ENCODE measurements at places on chromosomes 5 and 9.

- no peak for DNase-seq
These were observed 96.7 kb upstream of the MAMDC2 start for GRCh38 chr9:69946800-69947437.

- DNase-seq = no peak
These were observed 13.1 kb upstream of the SLC12A7 start for GRCh38 chr5:1125030-1125357.

GRCh38 chr5:176639981-176640380 lies 7.3 kb upstream of the TSPAN17 start:
- no peak for DNase-seq

GRCh38 chr5:17289681-17290539 lies 72.5 kb downstream of the BASP1 start:
- DNase-seq = no peak

GRCh38 chr9:16308645-16309044 lies 561.8 kb downstream of the BNC2 start:
- no peak for DNase-seq

DNA sequence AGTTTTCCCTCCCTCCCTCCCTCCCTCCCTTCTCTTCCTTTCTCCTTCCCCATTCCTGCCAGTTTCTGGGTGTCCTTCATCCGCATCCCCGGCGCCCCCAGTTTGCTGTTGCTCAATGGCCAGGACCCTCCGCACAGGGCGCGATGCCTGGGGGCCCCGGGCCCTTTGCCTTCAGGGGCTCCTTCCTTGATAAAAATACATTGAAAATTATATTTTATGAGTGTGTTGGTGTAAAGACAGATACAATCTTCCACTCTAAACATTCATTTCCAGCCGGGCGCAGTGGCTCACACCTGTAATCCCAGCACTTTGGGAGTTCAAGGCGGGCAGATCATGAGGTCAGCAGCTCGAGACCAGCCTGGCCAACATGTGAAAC lies 7.6 kb upstream of the AGPAT2 start:
- DNase-seq = no peak

- DNase-seq = no peak
These were observed 14.7 kb upstream of the NDUFS4 start for GRCh38 chr5:53545744-53546143.

DNA sequence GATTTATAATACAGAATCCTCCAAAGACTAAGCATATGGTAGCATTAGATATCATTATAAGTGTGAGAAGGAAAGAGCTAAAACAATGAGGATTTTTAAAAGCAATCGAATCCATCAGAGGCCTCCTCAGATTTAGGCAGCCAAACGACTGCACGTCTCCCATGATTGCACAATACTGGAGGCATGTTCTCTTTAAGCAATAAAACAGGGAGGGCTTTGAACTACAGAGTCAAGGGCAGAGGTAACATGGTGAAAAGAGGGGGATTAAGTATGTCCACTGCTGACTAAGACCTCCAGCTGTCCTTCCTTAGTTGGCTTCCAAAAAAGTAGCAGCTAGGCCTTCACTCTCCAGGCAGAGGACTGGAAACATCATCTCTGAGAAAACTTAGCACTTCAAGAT lies 298.7 kb upstream of the RGMB start:
- no peak for DNase-seq

DNA sequence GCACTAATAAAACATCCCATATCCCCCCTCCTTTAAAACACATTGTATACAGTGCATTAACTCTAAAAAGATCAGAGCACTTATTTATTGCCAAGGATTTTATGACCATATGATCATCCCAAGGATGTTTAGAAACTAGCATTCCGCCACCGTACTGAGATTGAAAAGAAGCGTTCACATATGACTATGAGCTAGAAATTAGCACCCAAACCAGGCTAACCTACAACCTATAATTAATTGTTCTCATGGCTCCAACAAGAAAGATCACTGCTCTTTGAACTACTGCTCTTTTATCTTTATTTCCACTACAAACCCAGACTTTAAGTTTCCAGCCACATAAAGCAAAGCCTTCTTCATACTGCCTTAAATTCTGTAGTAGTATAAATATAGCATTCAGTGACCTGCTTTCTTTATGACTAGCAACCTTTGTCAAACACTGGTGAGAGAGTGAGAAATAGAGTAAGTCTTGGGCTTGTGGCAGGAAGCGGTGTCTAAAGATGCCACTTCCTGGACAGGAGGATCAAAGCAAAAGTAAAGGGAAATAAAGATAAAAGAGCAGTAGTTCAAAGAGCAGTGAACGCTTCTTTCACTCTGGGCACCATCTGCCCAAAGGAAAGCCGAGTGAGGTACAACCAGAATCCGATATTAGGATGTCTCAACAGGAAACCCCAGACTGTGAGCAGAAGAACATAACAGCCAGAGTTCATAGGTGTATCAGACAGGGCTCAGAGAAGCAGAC lies 151.1 kb upstream of the ERCC6L2 start:
- DNase-seq = peak; percentile 81

DNA sequence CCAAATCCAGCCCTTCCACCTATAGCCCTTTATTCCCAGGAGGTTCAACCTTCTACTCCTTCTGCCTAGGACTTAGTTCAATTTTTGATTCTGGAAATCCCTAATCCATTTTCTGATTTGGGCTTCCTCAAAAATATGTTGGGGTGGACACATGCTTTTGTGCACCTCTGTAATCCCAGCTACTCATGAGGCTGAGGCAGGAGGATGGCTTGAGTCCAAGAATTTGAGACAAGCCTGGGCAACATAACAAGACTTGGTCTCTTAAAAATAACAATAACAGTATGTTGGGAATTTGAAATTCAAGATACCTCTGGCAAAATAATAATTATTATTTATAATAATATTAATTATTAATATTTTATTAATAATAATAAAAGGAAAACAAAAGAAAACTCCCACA lies 188.7 kb upstream of the TLE4 start:
- DNase-seq = no peak

- no peak for DNase-seq
These were observed 555.5 kb downstream of the CDH9 start for GRCh38 chr5:26482810-26483375.

- DNase-seq = no peak
These were observed 271.2 kb downstream of the SAXO1 start for GRCh38 chr9:18761742-18762300.

DNA sequence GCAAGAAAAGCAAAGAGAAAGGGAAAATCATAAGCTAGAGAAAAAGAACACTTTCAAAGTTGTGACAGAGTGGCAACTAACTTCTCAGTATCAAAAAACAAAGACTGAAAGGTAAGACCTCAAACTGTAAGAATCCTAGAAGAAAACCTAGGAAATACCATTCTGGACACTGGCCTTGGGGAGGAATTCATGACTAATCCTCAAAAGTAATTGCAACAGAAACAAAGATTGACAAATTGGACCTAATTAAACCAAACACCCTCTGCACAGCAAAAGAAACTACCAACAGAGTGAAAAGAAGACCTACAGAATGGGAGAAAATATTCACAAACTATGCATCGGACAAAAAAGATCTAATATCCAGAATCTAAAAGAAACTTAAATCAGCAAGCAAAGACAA lies 79.1 kb downstream of the FEM1C start:
- DNase-seq = no peak

DNA sequence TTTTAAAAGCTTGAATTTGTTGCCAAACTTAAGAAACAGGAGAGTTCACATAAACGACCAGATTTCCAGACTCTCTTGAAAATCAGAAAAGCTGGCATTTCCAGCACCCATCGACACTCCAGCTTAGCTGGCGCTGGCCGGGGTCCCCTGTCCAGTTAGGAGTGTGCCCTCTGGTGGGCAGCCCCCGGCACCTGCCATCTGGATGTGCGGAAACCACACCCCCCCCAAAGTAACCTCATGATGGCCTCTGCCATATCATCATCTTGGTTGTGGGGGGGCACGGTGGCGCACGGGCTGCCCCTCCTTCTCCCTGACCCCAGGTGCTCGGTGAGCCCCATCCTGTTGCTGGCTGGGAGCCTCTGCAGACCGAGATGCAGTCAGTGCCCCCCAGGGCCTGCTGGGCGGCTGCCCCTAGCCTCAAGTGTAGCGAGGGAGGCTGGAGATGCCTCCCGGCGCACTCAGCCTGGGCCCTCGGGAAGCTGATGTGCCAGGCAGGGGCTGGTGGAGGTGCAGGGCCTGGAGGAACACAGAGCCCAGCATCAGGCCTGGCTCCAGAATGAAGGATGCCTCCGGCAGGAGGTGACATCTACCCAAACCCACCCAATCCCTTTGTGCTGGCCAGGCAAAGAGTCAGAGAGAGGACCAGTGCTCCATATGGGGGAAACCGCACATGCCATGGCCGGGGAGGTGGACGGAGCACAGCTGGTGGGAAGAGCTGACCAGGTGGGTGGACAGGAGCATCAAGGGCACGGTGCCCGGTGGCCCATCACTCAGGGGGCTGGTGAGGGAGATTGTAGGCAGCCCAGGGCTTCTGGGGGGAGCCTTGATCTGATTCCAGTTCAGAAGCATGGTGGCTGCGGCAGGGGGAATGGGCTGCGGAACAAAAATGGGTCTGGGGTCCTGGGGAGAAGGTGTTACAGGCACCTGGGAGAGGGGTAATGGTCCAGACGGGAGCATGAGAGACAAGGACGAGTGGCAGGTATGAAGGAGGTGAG lies 70.6 kb downstream of the ADAMTS2 start:
- no peak for DNase-seq

GRCh38 chr9:130696139-130696650 lies 2.6 kb downstream of the EXOSC2 start:
- no peak for DNase-seq

- DNase-seq = no peak
These were observed 63.9 kb downstream of the KIAA1958 start for GRCh38 chr9:112550531-112550930.

- DNase-seq = peak; percentile 48
These were observed 1.1 kb downstream of the KDM3B start for GRCh38 chr5:138353560-138354080.

- DNase-seq = peak; percentile 74
These were observed at the start of gene HACD4 for GRCh38 chr9:21031091-21031807. HACD4 (minus strand) TSS chr9:21031640; CDS start chr9:21031590, 50 bp downstream.

DNA sequence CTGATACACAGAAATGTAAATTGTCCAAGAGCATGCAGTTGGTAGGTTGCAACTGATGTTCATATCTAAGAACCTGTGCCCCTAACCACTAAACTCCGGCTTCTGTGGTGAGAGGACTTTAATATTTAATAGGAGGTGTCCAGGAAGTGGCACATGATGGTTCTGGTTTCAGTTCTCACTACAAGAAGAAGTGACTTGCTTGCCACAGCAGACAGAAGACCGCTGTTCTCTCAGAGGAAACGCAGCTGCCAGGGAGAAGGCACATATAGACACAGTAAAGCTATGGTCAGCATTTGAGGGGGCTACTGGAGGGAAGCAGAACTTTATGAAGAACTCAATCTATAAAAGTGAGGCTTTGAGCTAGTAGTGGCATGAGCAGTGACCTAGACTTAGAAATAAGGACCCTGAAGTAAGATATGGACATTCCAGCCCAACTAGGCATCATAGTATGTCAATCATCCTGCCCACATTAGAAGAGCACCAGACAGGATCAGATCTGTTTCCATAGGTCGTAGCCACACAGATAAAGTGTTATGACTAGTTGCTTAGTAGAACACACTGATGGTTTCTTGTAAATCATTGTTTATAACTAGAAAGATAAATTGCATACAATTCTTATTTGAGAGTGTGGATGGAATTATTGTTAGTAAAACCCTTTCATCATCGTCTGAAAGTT lies 36.4 kb upstream of the DAB2 start:
- DNase-seq = peak; percentile 26

- DNase-seq = no peak
These were observed 256.7 kb upstream of the CD180 start for GRCh38 chr5:67453111-67453905.

DNA sequence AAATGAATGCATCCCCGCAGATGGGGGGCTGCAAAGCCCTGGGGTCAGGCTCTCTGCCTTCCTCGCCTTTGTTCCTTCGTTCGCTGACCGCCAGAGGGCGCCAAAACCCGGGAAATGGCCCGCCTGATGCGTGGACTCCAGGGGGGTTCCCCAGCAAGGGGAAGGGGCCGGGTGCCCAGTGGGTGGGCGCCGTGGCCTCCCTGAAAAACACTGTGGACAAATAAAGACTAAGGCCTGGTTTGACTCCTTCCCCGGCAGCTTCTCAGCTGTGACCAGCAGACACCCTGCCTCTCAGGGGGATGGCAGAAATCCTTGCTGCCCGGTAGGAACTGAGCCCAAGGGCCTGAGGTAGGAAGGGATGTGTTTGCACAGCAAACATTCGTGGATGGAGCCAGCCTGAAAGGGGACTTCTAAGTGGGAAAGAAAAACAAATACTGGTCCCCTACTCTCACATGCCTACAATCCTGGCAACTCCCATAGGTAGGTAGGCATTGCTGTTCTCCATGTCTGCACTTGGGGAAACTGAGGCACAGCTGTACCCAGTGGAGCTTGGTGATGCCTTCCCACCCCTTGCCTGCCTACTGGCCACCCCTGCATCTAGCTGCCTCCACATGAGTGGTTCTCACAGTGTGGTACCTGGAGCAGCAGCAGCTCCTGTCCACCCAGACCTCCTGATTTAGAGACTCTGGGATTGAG lies 57.7 kb downstream of the DUSP1 start:
- DNase-seq = peak; percentile 76

DNA sequence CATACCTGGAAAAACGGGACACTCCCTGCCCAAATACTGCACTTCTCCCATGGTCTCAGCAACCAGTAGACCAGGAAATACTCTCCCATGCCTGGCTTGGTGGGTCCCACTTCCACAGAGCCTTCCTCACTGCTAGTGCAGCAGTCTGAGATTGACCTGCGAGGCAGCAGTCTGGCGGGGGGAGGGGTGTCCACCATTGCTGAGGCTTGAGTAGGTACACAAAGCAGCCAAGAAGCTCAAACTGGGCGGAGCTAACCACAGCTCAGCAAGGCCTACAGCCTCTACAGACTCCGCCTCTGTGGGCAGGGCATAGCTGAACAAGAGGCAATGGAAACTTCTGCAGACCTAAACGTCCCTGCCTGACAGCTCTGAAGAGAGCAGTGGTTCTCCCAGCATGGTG lies 191.5 kb upstream of the FTMT start:
- DNase-seq = no peak

DNA sequence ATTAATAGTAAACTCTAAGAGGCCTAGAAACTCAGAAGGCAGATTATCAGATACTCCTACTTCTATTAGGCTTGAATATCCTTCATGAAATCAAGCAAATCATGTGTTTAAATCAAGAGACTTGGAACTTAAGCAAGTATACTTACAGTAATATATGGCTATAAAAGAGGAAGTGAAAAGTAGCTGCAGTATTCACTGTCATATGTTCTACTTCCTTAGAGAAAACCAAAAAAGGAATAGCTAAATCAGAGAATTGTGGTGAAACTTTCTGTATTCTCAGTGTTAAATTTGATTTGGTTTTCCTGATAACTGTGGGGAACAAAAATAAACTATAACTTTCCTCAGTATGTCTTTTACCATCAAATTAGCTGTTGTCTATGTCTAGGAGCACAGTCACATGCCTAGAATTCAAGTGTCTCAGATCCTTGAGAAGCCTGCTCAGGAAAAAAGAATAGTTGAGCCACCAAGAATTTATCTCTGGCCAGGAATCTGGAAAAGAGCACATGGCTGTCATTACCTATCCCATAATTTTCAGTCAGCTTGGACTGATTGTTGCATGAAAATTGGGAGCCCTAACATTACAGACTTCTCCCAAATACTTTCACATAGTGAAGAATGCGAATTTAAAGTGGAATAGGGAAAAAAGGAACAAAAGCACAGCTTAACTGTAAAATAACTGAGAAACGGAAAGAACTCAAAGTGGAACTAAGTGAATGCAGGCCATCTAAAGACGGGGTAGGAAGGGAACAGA lies 1.7 kb downstream of the FKBP15 start:
- DNase-seq = no peak

Data from CD4-positive, alpha-beta T cell treated with Interleukin-10 for 1 hour (primary cell).